Kidney capillary endothelial cell (primary cell): ENCODE measurements at places on chromosomes 5 and 9.

- no peak for DNase-seq
Measured at GRCh38 chr5:14003936-14004335, 59.4 kb upstream of the DNAH5 start.

GRCh38 chr5:76389513-76390154 is 13.5 kb upstream of the IQGAP2 start:
- DNase-seq = no peak

DNA sequence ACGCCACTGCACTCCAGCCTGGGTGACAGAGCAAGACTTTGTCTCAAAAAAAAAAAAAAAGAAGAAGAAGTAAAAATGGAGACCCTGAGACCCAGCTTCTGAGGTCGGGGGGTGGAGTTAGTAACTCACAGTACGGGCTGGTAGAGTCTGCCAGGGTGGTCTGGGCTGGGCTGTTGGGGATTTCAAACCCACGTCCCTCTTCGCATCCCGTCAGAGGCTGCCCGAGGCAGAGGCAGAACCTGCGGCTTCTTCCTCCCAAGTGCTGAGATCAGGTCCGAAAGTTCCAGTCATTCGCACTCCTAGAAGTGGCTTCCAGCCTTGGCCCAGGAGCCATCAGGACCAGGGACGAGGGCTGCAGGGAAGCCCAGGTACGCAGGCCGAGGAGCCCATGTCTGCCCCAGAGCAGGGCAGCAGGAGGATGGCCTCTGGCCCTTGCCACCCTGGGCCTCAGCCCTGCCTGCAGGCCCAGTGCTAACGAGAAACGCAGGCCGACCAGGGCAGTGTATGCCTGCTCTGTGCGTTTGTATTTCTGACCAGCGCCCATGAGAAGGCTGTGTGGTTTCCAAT is 9.9 kb upstream of the SLC2A6 start:
- DNase-seq = no peak

GRCh38 chr9:28774433-28775235 is 1201.4 kb upstream of the C9orf72 start:
- peak; percentile 15 for DNase-seq

GRCh38 chr9:72807765-72808445 is 144.9 kb downstream of the ALDH1A1 start:
- no peak for DNase-seq

GRCh38 chr5:178732281-178732680 is 1.8 kb upstream of the ZNF354A start:
- no peak for DNase-seq

DNA sequence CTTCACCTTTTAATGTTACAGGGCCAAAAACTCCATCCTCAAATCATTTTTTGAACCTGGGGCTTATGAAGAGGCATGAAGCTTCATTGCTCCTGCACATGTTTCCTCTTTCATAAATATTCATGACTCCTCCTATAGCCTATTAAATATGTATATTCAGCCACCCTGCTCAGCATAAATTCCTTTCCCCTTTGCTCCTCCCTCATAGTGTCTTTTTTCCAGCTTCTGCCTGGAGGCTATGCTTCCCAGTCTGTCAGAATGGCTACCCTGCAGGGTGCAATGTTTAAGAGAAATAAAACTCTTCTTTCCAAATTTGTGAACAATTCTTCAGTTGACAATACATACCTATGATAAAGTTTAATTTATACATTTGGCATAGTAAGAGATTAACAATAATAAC is 1082.9 kb upstream of the CDH18 start:
- DNase-seq = no peak

DNA sequence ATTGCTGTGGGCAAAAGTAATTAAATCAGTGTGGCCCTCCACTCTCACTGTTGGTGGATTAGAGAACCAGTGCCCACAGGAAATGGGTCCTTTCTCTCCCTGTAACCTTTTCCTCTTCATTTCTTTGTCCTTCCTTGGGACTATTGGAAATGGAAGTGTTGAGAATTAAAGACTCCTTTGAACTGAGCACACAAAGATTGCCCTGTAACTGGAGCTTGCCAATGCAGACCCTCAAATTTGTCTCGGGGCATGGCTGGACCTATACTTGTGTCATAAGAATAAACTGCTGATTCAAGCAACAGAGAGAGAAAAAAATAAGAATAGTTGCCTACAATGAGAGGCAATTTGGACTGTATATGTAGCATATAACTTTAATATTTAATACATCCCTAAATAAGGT is 13.7 kb downstream of the KCNV2 start:
- DNase-seq = no peak

- DNase-seq = no peak
Measured at GRCh38 chr9:36074870-36075532, 38.3 kb downstream of the RECK start.

GRCh38 chr9:19386502-19387044 is 6.5 kb upstream of the RPS6 start:
- DNase-seq = peak; percentile 53

- no peak for DNase-seq
Measured at GRCh38 chr5:31392061-31392460, 139.8 kb downstream of the DROSHA start.

DNA sequence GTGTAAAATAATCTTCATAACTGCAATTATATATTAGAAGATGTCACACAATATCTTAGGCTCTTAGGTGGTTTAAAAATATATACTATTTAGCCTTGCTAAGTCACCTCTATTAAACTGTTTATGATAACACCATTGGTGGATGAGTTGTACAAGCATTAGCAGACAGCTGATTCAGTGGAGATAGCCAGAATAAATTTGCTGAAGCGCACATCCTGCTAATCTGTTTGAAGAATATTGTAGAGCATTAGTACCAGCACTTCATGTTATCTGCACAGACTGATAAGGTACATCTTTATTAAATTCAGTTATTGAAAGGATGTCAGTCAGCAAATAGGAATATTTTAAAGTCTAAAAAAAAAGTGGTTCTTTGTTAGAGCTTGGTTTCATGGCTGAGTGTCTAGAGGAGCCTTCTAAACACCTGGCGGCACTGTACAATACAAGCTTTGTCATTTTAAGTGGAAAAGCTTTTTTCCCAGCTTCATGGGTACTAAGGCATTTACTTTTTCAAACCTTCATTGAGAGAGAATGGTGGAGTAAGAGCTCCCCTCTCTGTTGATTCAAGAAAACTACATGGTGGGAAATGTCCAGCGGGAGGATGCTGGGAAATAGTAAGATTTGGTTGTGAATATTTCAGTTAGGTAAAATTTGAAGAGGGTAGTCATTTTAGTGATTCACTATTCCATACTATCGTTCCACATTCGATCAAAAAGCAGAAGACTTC is 275.1 kb downstream of the SLF1 start:
- no peak for DNase-seq

DNA sequence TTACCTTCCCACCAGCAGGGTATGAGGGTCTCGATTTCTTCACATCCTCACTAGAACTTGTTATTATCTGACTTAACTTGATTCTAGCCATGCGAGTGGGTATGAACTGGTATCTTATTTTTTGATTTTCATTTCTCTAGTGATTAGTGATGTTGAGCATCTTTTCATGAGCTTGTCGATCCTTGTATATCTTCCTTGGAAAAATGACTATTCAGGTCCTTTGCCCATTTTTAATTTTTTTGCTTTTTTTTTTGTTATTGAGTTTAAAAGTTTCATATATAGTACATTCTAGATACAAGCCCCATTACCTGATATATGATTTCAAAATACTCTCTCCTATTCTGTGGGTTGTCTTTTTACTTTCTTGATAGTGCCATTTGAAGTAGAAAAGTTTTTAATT is 61.5 kb downstream of the PHF2 start:
- DNase-seq = no peak

DNA sequence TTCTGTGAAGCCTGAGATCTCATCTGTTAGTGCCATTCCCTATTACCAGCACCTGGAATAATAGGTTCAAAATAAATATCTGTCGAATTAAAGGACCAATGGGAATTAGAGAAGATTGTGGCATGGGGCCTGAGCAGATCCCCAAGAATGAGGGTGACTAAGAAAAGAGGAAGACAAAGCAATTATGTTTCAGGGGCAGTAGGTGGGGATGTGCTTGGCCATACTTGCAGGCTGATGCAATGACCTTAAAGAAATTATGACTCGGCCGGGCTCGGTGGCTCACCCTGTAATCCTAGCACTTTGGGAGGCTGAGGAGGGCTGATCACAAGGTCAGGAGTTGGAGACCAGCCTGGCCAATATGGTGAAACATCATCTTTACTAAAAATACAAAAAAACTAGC is 562.8 kb downstream of the PTPRD start:
- DNase-seq = no peak

GRCh38 chr5:149418910-149419531 is 39.9 kb upstream of the IL17B start:
- DNase-seq = no peak

DNA sequence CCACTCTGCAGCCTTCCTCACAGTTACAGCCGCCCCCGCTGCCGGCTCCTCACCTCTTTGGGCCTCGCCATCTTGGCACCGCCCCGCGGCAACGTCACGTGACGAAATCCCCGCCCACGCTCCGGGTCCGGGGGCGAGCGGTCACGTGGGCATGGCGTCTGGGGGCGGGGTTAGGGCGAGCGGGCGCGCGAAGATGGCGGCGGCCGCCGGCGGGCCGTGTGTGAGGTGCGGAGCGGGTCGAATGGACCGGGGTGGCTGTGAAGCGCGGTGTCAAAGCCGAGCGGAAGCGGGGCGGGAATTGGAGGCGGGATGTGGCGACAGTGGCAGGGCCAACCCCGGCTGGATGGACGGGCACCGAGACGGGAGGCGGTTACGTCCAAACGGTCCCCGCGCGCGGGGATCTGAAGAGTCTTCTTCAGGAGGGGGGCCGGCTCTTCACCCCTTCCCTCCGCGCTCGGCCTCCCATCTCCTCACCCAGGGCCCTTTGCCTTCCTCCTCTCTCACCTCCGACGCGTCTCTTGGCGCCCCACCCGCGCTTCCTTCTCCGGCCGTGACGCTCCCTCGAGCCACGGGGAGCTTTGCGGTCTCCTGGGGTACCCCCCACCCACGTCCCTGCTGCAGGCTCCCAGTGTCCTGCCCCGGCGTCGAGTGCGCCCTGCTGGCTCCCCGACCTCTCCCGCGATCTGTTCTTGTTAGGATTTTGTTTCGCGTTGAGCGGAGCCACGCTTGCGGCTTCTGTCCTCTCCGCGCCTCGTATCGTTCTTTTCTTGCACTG is at the start of the genes DOLK and NUP188:
TSS of gene DOLK (minus strand) at position 77 of the 775 bp plus-strand sequence. CDS start 300 bp downstream, outside the sequence.
TSS of gene NUP188 (plus strand) at position 173 of the 775 bp plus-strand sequence. CDS start at position 194, 21 bp downstream.
- peak; percentile 93 for DNase-seq

DNA sequence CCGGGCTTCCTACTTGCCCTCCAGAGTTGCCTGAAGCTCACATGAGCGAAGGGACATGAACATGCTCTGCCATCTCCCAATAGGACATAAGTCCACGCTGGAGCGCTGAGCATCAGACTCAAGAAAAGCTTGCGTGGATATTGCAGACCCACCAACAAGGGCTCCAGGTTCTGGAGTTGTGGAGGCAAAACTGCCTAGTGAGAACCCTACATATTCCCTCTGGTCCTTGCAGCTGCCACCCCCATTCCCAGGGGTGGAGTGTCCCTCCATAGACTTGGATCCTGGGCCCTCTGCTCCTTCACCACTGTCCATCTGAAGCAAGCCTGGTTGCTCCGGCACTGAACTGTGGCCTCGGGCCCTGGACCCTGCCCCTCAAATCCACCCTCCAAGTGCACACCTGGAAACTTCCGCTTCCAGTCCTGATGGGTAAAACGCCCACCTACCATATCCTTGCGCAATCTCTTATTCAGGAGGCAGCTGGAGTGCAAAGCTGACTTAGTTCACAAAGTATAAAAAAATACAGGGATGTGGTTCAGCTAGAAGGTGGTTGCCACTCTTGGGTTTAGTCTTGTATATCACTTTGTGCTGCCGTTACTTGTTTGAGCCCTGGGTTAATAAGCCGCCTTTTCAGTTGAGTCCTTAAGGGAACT is 28.0 kb downstream of the HRH2 start:
- DNase-seq = no peak

- no peak for DNase-seq
Measured at GRCh38 chr5:83354958-83355357, 116.6 kb upstream of the VCAN start.

GRCh38 chr9:131918481-131918880 is 161.2 kb downstream of the MED27 start:
- no peak for DNase-seq

DNA sequence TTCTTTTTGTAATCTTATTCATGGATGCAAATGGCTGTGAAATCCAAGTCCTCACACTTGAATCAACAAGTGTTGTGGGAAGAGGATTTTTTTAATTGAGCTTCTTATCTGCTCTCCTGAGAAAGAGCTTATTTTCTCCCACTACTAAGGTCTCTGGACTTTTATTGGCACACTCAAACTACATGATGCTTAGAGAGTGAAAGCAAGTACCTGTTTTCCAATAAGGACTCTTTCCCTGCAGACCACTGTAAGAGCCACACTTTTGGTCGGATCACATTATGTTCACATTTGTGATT is 546.4 kb upstream of the ARRDC3 start:
- no peak for DNase-seq

GRCh38 chr5:126138281-126138931 is 284.8 kb upstream of the GRAMD2B start:
- no peak for DNase-seq

- DNase-seq = no peak
Measured at GRCh38 chr5:167582283-167582682, 709.2 kb upstream of the WWC1 start.

DNA sequence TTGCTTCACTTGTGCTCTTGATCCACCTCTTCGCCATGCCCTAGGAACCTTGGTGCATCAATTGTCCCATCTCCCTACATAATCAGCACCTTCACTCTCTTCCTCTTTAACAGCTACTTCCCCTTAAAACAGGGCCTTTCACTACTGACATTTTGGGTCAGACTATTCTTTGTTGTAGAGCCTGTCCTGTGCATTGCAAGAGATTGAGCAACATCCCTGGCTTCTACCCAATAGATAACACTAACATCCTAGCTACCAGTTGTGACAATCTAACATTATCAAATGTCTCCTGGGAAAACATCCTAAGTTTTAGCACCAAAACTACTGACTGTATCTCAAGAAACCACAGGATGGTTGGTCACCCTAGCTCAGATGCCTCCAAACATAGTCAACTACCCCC is 854.3 kb upstream of the DMAC1 start:
- no peak for DNase-seq

GRCh38 chr5:37248970-37249814 is at the start of gene CPLANE1:
CPLANE1 (minus strand) TSS chr5:37249376; CDS start chr5:37247698, 1,678 bp downstream.
- DNase-seq = peak; percentile 48

GRCh38 chr5:129271308-129271707 is 176.8 kb downstream of the ISOC1 start:
- no peak for DNase-seq

GRCh38 chr9:129602598-129603415 is 18.1 kb downstream of the C9orf50 start:
- no peak for DNase-seq

GRCh38 chr5:176180339-176180738 is 57.9 kb upstream of the SIMC1 start:
- DNase-seq = no peak

GRCh38 chr5:53023969-53024368 is 34.8 kb downstream of the ITGA2 start:
- DNase-seq = no peak

- DNase-seq = no peak
Measured at GRCh38 chr9:4192450-4192849, 107.4 kb downstream of the GLIS3 start.

DNA sequence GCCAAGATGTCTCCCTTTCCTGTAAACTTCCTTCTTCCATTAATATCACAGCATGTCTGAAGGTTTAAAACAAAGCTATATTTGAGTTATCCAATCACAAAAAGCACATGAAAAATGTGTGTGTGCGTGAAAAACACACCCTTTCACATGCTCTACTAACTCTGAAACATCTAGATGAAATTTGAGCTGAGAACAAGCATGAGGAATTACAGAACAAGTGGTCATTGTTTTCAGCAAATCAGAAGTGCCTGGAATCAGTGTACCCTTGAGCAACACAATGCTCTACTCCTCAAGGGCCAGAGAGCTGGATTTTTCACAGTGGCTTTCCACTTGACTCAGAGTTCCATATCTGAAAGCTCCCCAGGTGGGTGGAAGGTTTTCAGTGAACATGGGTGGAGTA is 255.9 kb downstream of the PSAT1 start:
- no peak for DNase-seq
